ENCODE measurements at places on chromosomes 6 and 20.

- no peak for DNase-seq
Measured at GRCh38 chr20:11457488-11457887, 460.2 kb upstream of the BTBD3 start.

DNA sequence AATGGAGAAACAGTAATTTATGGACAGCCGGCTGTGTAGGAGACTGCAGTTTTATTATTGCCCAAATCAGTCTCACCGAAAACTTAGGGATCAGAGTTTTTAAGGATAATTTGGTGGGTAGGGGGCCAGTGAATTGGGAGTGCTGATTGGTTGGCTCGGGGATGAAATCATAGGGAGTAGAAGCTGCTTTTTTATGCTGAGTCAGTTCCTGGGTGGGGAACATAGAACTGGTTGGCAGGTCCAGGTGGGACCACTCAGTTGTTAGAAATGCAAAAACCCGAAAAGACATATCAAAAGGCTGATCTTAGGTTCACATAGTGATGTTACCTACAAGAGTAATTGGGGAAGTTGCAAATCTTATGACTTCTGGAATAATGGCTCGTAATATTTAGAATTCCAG is 59.3 kb downstream of the DOP1A start:
- no peak for DNase-seq

- no peak for DNase-seq
Measured at GRCh38 chr20:42565235-42565995, 624.3 kb downstream of the PTPRT start.

GRCh38 chr20:48932375-48932941 is 10.9 kb downstream of the ARFGEF2 start:
- no peak for DNase-seq

DNA sequence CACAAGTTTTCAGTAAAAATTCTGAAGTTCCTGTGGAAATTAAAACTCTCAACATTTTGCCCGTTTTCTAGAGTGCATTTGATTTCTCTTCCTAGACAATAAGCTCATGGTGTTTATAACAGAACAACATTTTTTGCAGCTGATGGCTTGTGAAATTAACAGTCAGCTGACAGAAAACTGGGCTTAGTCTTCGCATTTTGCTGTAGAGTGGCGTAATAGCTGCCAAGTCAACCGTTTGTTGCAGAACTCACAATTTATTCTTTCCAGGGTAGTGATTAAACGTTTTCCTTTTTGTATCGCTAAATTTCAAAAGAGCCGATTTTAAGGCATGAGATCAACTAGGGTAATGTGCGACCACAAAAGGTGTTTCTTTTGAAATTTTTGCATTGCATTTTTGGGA is 1.4 kb downstream of the SPO11 start:
- DNase-seq = no peak

GRCh38 chr20:44135417-44136204 is 51.4 kb downstream of the JPH2 start:
- DNase-seq = no peak

DNA sequence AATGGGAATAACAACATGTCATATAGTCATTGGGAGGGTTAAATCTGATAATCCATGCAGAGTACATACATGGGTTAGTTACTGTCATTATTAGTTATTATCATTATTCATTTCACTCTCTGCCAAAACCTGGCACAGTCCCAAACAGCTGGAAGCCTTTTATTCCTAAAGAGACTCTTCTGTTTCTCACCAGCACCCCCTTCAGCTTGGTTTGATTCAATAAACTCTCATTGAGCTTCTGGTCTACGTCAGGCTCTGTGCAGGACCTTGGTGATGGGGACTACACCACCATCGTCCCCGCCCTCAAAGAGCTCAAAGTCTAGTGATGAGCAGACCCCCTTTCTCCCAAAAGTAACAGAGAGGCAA is 2.3 kb downstream of the KCNK15 start:
- DNase-seq = no peak

DNA sequence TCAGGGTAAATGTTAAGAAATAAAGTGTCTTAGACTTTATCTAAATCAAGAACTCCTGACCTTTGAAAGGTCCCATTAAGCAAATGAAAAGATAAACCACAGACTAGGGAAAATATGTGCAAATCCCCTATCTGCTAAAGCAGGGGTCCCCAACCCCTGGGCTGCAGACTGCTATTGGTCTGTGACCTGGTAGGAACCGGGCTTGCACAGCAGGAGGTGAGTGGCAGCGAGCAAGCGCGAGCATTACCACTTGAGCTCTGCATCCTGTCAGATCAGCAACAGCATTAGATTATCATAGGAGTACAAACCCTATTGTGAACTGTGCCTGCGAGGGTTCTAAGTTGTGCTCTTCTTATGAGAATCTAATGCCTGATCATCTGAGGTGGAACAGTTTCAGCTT is 42.4 kb downstream of the LCA5 start:
- no peak for DNase-seq

DNA sequence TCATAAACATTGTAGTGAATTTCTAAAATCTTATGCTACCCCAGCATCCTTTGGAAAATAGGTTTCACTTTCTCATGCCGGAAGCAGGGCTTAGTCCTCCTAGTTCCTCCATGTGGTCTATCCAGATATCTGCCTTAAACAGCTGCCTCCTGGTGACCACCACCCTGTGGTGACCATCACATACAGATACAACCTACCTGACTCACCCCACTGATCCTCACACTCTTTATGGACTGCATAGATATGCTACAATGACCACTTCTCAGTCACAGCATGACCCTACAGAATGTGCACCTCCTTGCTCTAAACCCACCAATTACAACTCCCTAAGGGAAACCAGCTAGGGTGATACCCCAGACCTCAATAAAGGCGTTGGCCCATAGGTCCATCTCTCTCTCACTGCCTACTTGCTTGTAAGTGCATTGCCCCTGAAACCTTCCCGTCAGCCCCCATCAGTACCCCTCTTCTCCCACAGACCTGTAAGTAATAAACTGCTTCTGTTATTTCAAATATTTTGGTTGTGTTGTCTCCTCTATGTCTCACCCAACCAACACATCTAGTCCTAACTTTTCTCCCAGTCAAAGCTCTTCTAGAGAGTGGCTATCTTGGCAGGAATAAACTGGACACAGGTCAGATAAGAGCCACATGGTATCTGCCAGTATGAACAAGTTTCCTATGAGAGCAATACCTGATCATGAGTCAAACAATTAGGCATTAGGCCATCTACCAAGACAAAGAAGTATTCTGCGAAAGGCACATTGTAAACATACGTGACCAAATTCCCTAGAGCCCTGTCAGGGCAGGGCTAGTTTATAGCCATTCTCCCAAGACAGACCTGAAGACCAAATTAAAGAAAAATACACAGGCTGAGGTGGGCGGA is 39.4 kb upstream of the PLEKHG1 start:
- no peak for DNase-seq

DNA sequence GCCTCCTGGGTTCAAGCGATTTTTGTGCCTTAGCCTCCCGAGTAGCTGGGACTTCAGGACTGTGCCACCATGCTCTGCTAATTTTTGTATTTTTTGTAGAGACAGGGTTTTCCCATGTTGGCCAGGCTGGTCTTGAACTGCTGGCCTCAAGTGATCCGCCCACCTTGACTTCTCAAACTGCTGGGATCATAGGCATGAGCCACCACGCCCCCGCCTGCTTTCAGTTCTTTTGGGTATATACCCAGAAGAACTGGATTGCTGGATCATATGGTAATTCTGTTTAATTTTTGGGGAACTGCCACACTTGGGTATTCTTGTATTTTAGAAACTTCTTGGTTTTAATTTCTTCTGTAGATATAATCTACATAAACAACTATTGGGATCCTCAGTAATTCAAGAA is 17.0 kb downstream of the CDS2 start:
- no peak for DNase-seq

- no peak for DNase-seq
Measured at GRCh38 chr20:61353261-61354000, 101.4 kb downstream of the CDH4 start.

- DNase-seq = no peak
Measured at GRCh38 chr6:88339761-88340160, 173.6 kb upstream of the CNR1 start.

DNA sequence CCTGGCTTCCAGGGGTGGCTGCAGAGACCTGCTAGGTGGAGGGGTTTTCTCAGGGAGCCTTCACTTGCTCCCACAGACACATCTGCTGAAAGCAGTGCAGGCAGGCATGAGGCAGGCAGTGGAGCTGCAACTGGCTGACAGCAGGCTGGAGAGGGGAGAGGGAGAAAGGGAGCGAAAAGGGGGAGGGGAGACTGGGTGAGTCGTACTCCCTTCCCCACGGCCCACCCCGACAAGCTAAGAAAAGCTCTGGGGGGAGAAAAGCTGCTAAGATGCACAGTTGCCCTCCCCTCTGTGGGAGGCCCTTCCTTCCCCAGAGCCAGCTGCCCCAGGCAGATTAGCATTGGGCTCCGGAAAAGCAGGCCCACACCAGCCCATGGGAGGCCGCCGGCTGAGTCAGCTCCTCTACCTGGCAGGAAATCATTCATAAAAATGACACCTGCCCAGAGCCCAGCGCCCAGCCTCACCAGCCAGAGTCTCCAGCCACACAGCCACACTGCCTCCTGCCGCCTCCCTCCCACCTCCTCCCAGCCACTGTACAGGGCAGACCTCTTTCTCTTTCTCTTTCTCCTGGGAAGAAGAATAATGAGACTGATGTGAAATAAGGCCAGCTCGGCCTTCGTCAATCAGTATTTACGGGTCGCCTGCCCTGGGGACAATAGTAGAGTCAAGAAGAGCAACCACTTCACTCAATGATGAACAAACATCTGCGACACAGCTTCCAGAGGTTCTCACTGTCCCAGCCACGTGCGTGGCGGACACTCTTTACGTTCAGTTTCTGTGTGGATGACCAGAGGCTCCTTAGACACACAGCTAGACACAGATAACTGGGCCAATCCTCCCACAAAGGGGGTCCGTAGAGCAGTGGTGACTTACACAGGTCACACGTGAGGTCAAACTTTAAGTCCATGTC is 7.7 kb upstream of the C20orf203 start:
- DNase-seq = no peak

GRCh38 chr6:17871836-17872235 is 115.6 kb downstream of the KIF13A start:
- DNase-seq = no peak

GRCh38 chr6:112249489-112249888 is 4.9 kb downstream of the LAMA4 start:
- no peak for DNase-seq

GRCh38 chr6:119960036-119960435 is 610.5 kb upstream of the MAN1A1 start:
- DNase-seq = no peak

DNA sequence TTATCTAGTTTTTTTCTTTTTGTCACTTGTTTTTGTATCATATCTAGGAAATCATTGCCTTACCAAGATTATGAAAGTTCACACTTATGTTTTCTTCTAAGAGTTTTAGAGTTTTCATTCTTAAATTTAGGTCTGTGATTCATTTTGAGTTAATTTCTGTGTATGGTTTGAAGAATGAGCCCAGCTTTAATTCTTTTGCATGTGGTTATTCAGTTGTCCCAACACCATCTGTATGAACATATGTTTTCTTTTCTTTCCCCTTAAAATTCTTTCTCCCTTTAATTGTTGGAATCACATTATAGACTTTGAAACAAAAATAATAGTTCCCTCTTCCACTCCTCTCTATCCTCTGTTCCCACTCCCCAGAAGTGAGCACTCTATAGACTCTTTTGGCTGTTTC is 85.4 kb downstream of the SLX4IP start:
- no peak for DNase-seq

- no peak for DNase-seq
Measured at GRCh38 chr6:126620719-126621118, 280.8 kb downstream of the CENPW start.

DNA sequence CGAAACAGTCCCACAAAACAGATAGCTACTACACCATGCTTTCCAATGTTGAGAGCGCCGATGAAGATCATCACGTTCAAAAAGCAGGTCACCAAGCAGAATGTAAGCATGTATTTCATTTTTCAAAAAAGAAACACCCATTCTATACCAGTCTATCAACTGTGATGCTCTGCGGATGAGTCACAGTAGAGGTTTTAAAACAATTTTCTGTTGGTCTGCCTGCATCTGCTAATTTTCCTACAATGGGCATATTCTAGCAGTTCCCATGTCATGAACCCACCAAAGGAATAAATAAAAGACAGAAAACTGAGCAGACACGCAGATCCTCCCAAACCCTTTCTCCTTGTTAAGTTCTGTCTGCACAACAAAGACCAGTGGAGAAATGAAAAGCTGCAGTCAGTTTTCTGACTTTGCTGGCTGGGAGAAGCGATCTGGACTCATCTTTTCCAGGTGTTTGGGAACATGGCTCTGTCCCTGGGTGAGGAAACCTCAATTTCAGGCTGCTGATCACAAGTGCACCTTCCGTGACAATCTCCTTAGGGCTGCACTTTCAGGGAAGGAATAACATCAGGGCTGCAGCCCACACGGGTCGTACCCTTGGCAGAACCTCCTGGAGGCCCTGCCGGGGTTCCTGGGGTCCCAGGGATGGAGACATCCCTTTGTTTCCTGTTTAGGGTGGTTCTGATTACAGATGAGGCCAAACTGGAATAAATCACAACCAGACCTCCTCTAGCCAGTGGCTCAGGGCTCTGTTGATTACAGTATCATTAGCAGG is 200.1 kb downstream of the BMP7 start:
- DNase-seq = no peak

- DNase-seq = peak; percentile 65
Measured at GRCh38 chr6:169831450-169832246, 80.2 kb downstream of the ERMARD start.

DNA sequence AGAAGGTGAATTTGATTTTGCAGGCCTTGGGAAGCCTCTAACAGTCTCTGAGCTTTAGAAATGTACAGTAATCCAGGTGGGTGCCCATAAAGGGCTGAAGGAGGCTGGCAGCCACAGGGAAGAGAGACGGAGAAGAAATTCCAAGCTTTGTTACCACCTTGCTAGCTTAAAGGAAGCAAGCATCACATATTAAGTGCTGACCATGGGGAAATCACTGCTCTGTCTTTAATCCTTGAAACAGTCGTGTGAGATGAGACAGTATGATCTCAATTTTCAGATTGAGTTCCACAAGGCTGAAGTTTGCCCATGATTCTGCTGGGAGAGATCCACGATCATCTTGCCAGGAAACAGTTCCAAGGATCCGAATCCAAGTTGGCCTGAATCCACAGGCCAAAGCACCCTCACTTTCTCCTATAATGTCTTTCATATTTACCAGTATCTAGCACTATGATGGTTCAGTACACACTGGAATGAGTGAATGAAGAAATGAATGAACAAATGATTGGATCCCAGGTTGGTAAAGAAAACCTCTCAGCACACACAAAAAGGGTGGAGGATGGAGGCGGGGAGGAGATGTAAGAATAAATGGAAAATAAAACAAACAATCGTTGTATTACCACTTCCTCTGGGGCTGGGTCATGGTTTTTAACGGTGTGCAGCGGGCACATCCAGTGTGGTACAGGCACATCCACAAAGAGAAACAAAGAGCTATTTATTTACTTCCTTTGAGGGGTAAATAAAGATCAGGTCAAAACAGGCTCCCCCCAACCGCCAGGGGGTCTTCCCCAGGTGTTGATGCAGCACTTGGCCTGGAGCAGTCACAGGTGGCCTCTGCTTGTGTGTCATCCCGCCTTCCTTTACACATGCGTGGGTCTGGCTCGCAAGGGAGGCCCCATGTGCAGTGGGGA is 28.2 kb upstream of the TAF8 start:
- peak; percentile 50 for DNase-seq

Measured in T-helper 9 cell (primary cell).